ENCODE measurements at places on chromosomes 5 and 9.

DNA sequence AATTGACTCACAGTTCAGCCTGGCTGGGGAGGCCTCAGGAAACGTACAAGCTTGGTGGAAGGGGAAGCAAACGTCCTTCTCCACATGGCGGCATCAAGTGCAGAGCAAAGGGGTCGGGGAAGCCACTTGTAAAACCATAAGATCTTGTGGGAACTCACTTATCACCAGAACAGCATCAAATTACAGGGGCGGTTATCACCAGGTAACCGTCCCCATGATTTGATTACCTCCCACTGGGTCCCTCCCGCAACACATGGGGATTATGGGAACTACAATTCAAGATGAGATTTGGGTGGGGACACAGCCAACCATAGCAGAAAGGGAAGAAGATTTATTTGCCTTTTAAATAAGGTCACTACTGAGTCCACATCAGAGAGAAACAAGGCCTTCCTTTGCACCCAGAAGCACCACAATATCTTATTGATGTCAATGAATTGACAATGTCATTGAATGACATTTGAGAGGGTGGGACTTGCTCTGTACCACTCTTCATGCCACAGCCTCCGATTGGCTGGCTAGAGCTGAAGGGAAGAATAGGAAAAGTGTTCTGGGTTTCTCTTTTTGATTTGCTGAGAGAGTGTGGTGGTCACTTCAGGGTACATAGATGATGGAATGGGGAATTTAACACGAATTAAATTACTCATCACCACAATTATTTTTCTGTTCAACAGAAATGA, 11.0 kb downstream of the SKP2 start:
- no peak for DNase-seq

GRCh38 chr5:80759866-80760577, 105.2 kb upstream of the DHFR start:
- DNase-seq = no peak

DNA sequence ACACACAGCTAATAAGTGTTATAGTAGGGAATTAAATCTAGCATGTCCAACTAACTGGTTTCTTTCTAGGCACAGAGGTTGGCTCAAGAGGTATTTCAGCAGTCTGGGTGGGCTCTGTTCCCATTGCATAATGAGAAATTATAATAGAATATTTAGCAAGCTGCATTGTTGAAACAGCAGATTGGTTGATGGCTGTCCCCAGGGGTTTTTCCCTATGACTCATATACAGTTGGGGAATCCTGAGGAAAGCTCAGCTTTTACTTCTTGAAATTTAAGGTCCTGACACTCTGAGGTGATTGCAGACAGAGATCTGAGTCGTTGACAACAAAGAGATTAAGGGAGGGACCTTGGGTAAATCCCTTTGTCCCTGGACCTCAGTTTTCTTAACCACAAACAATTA, 38.3 kb upstream of the TNFSF8 start:
- DNase-seq = no peak

- no peak for DNase-seq
These were observed 2.1 kb downstream of the CHSY3 start for GRCh38 chr5:129906177-129906887.

DNA sequence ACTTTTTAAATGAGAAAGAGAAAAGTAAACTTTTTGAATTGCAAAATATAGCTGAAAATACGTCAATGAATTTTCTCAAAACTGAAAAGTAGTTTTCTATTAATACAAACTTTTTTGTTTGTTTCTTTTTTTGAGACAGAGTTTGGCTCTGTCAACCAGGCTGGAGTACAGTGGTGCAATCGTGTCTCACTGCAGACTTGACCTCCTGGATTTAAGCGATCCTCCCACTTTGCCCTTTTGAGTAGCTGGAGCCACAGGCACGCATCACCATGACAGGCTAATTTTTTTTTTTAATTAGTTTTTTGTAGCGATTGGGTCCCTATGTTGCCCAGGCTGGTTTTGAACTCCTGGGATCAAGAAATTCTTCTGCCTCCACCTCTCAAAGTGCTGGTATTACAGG, 610.4 kb downstream of the ELAVL2 start:
- no peak for DNase-seq

DNA sequence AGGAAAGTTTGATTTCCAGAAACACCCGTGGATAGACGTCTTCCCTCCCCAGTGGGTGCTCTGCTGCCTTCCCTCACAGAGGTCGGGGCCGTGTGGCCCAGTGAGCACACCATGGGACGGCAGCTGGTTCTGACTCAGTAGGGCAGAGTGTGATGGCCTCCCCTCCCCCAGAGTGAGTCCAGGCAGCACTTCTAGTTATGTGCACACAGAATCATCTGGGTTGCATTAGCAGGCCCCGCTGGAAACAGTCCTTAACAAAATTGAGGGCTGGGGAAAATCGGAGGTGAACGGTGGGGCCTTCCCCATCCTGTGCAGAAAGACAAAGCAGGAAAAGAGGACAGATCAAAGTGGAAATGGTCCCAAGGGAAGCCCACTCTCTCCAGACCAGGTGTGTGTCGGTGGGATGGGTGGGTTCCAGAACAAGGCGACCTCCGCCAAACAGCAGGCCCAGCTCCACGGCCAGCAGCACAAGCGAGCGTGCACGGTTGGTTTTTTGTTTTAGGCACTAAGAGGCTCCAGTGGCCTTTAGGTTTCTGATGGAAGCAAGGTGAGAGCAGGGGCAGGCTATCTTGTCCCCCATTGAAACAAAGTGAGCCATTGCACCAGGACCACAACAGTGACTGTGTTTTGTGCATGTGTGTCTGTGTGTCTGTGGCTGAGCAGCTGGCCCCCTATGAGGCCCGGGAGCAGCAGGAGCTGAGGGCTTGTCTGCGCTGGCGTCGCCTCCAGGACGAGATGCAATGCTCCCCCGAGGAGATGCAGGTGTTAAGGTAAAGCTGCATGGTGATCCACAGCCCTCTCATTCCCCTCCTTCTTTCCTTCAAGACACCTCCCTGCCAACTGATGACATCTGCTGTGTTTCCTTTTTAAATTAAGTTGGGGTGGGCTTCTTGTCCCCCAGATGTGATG, 201.5 kb downstream of the AOPEP start:
- DNase-seq = no peak

GRCh38 chr9:34256104-34256503, 73.0 kb downstream of the KIF24 start:
- DNase-seq = no peak

- peak; percentile 26 for DNase-seq
These were observed 59.6 kb downstream of the C9orf152 start for GRCh38 chr9:110148384-110148783.

GRCh38 chr5:76177978-76178377, 94.8 kb downstream of the SV2C start:
- DNase-seq = no peak

DNA sequence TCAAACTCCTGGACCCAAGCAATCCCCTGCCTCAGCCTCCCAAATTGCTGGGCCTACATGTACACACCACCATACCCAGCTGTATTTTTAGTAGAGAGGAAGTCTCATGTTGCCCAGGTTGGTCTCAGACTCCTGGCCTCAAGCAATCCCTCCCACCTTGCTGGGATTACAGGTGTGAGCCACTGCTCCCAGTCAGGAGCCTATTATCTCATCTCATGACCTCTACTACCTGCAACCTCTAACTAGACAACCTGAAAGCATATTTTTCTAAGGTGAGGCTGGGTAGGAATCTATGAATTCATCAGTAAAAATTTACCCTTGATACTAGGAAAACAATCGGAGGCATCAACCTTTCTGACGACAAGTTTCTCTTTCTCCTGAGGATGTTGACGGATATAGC, 10.0 kb downstream of the FAM13B start:
- DNase-seq = no peak

GRCh38 chr5:143837306-143837848, 25.4 kb downstream of the HMHB1 start:
- DNase-seq = no peak

- DNase-seq = no peak
These were observed 153.5 kb upstream of the RAI14 start for GRCh38 chr5:34502581-34502980.
